ENCODE measurements at places on chromosomes 6 and 20. TPM values are rescaled to one million over a fixed set of nuclear protein-coding genes. Genes with fewer than 3 reads are reported as not detected.

DNA sequence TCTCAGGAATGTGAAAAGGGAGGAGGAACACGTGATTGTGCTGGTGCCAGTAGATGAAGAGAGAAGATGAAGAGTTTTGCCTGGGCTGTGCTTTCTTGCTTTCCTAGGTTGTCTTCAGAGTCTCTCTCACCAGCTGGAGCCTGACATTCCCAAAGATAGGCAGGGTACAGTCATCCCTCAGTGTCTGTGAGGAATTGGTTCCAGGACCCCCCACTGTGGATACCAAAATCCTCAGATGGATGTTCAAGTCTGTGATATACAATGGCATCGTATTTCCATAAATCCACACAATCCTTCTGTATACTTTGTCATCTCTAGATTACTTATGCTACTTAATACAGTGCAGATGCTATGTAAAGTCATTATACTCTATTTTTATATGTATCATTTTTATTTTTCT is 113.5 kb downstream of the SAMD5 start:
- no peak for DNase-seq

- DNase-seq = no peak
Measured at GRCh38 chr6:148249160-148249559, 93.5 kb upstream of the SASH1 start.

GRCh38 chr6:31328355-31328960 is 28.5 kb downstream of the HLA-B start:
- DNase-seq = no peak

GRCh38 chr20:42957018-42957703 is 232.5 kb downstream of the PTPRT start:
- DNase-seq = no peak

- DNase-seq = no peak
Measured at GRCh38 chr6:10580570-10580969, 59.4 kb downstream of the GCNT2 start.

DNA sequence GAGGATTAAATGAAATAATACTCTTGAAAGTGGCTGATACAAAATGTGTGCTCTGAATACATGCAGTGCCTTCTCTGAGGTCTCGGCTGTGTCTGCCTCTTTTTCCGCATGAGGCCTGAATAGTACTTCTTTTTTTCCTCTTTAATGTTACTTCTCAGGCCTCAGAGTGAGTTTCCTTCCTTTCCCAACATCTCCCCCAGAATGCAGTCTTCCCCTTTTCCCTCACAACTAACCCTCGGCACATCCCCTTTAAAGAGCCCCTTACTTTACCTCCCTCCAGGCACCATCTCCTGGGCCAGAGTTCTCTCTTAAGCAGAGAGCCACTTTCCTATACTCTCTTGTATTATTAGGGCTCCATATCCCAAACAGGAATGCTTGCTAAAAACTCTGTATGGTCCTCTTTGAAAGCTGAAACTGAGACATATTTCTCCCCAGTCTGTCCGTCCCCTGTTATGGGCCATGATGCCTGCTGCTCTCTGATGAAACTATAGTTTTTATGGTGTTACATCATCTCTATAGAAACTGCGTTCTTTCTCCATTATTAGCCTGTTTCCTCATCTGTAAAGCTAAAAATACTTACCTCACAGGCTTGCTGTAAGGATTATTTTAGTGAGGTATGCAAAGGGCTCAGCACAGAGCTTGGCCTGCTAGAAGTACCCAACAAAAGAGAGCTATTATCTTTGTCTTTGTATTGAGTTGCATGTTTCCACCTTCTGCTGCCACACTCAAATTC is 2.3 kb downstream of the PLAGL2 start:
- DNase-seq = no peak

DNA sequence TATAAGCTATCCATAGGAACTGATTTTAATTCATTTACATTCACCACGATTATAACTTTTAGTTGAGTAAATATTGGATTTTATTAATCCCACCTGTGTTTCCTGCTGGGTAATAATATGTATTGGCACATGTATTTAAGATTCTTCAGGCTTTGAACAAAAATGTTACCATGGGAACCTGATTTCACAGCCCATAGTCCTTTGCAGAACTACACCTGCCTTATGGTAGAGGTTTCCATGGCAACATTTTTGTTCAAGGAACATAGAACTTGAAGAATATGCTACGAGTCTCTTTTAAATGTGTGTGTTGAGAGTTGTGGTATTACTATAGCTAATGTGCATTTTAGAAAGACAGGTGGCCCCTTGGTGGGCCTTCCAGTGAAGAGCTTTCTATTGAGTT is 317.4 kb downstream of the SAMD5 start:
- no peak for DNase-seq

DNA sequence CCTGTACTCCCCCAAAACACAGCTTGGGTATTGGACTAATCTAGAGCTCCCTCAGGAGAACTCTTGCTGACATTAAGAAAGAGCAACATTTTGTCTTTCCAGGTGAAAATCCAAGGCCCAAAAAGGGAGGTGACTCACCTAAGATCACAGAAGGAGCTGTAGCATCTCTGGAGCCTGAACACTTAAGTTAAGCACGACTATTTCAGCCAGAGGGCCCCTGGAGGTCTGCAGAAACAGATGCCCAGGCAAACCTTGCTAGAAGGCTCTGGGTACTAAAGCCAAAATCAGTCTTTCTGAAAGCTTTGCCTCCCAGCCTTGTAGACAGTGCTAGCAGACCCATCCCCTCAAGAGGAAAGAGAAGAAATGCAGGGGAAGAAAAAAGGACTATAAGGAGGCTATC is 8.8 kb downstream of the EDN1 start:
- DNase-seq = no peak

DNA sequence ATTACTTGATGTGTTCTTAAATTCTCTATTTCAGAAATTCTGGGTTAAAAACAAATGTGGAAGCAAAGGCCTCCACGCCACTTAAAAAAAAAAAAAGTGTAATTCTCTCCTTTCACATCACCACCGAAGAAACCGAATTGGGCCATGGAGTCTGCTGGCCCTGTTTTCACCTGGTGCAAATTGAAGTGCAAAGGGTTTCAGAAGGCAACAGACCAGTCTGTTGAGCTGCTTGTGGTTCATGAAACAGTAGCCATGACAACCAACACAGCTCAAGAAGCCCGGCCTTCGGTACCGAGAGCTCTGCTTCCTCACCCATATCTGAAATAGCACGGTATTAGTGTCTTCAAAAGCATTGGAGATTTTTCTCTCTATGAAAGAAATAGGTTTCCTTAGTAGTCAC is 63.1 kb downstream of the GMPR start:
- no peak for DNase-seq

GRCh38 chr6:45922728-45923351 is 92.8 kb downstream of the CLIC5 start:
- peak; percentile 78 for DNase-seq

DNA sequence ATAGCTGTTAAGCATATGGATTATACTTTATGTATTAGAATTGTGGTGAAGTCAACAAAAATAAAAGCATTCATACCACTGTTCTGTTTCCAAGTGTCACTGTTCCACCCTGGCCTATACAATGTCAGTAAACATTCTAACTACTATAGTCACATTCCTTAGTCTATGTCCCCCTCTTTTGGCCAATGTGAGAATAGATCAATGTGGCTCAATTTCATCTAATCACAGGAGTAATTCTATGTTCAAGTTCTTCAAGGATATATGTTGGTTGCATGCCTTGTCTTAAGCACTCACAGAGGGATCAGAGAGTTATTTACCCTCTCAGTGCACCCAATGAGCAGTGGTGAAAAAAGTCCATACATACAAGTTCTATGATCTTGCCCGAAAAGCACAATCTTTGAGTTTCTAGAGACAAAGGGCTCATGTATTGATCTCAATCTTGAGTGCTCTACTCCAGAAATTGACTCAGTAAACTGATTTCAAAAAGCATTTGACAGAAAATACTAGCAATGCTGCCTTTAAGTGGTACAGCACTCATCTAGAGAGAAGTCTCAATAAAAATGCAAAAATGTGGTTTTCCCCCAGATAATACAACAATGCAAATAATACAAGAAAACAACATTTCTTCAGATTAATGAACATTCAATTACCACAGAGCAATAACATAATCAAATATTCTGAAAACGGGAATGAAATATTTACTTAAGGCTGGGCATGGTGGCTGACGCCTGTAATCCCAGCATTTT is 16.5 kb downstream of the SMLR1 start:
- DNase-seq = no peak

GRCh38 chr6:52509281-52510212 is 67.3 kb downstream of the TRAM2 start:
- DNase-seq = no peak

GRCh38 chr6:20402342-20403069 is 827 bp downstream of the E2F3 start:
- DNase-seq = peak; percentile 72

DNA sequence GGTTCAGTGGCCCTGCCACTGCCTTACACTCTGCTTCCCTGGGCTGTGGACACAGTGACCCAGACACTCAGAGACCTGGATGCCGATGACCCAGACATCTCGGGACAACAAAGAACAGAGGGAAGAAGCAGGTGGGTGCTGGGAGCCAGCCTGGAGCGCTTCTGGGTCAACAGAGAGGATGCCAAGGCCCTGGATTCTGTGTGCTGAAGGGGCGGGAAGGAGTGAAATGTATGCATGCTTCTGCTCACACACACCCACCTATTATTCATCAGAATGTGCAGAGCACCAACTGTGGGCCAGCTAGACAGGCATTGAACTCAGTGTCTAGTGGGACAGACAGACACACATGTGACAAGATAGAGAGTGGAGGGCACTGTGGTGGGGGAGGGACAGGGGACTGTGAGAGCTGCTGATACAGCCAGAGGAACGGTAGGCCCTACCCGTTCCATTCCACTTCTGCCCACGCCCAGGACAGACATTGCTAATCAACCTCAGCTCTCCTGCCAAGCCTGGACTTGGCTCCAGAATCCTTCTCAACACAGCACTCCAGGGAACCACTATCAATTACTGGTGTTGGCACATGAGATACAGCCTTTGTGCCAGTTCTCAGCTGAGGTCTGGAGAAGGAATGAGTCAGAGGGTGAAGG is 20.2 kb downstream of the KCNK15 start:
- no peak for DNase-seq

- peak; percentile 89 for DNase-seq
Measured at GRCh38 chr20:46683939-46684750, 5.1 kb downstream of the TP53RK start.

DNA sequence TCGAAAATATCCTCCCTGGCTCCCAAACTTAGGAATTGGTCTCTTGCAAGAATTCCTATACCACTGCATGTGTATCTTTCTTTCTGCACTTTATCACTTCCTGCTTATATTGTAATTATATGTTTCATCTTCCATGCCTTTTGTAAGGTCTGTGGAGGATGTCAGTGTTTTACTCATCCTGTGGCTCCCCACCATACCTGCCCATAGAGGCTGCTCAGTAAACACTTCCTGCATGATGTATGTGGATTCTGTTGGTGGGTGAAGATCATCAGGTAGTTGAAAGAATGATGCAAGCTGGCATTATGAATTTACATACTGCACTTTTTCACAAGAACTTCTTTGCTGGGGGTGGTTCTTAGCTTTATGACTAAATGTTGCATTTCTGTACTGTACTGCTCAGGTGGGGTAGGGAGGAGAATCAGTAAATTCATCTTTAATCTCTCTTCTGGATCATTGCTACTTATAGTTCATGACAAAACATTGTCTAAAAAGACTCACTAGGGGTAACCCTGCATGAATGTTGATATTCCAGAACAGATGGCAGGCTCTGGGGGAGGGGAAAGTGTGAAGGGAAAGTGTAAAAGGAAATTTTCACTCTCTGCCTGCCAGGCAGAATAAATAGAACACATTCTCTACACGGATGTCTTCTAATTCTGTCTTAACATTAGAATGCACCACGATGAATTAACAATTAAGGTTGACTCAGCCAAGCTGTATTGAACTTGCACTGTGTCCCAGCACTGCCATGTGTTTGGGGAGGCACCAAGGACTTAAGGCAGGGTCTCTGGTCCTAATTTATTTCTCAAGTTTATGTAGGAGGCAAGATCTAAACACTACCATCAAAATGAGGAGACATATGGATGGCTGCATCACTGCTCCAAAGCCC is 36.0 kb upstream of the KLHL31 start:
- no peak for DNase-seq

- no peak for DNase-seq
Measured at GRCh38 chr6:142721215-142721920, 223.6 kb downstream of the HIVEP2 start.

DNA sequence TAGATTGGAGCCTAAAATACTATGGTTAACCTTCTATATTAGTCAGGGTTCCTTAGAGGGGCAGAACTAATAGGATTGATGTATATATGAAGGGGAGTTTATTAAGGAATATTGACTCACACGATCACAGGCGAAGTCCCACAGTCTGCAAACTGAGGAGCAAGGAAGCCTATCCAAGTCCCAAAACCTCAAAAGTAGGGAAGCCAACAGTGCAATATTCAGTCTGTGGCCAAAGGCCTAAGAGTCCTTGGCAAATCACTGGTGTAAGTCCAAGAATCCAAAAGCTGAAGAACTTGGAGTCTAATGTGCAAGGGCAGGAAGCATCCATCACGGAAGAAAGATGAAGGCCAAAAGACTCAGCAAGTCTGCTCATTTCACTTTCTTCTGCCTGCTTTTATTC is 133.5 kb upstream of the ADGRF1 start:
- DNase-seq = no peak

GRCh38 chr20:21936720-21937380 is 231.4 kb downstream of the PAX1 start:
- DNase-seq = no peak

DNA sequence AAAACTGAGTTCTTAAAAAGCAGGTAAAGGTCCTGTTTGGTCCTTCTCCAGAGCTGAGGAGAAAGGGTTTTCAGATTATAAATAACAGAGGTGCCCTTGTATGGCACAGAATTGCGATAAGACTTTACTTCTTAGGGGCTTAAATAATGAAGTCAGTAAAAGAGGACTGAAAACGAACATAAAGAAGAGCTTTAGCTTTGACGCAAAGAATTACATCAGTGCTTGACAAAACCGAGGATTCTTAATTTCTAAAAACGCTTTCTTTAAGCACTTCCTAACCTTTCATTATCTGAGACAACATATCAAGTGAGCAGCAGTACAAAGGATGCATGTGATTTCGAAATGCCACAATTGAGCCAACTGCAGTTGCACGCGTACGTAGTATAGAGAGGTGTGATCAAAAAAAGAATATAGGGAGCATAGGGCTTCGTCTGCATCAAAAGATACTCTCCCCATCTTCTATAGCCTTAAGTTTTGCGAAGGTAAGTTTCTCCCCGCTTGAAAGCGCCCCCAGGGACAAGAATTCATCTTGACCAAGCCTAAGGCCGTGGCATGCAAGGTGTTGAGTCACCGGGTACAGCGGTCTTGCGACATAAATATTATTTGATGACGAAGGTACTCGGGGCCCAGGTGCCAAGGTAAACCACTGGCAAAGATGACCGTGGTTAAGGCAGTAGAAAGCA is 778 bp upstream of the LOC128125822 start:
- DNase-seq = no peak

GRCh38 chr6:26224940-26225847 is 138.0 kb downstream of the HFE start:
- no peak for DNase-seq

- no peak for DNase-seq
Measured at GRCh38 chr6:158879180-158879579, 60.0 kb upstream of the EZR start.

Gene NEU1
- 66.9 TPM for total RNA-seq

Gene DUSP15
- 13.2 TPM for total RNA-seq

Gene RBM24
- 1.5 TPM for total RNA-seq

Gene CCM2L
- 13.8 TPM for total RNA-seq

Gene CASS4
- 3.0 TPM for total RNA-seq

Gene MEI4
- 1.2 TPM for total RNA-seq

Gene CTCFL
- not detected for total RNA-seq

Gene MYT1
- not detected for total RNA-seq

Gene ATP6V1G2
- 1.2 TPM for total RNA-seq

Gene SLC17A1
- 26.3 TPM for total RNA-seq

Gene CUL7
- 24.5 TPM for total RNA-seq

Gene SRMS
- 0.38 TPM for total RNA-seq

All from kidney (tissue), 22 donors.